CD4-positive, alpha-beta T cell treated with Interferon alpha-2 for 1 hour (primary cell): ENCODE measurements at places on chromosomes 7 and 10.

DNA sequence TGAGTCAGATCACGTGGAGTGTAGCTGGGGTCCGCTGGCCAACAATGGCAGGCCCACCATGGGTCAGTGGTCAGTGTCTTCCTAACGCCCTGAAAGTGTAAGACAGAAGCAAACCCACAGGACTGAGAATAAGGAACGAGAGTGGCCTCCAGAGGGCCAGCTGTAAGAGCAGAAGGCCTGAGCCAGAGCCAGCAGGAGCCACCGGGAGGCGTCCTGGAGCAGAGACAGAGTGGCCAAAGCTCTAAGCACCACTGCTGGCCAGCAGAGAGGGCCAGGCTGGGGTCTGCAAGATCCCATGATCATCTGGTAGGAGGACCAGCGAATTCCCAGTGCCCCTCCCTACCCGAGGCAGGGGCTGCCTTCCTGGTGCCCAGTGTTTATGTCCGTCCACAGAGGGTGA, 9.2 kb downstream of the CCDC201 start:
- no peak for DNase-seq

DNA sequence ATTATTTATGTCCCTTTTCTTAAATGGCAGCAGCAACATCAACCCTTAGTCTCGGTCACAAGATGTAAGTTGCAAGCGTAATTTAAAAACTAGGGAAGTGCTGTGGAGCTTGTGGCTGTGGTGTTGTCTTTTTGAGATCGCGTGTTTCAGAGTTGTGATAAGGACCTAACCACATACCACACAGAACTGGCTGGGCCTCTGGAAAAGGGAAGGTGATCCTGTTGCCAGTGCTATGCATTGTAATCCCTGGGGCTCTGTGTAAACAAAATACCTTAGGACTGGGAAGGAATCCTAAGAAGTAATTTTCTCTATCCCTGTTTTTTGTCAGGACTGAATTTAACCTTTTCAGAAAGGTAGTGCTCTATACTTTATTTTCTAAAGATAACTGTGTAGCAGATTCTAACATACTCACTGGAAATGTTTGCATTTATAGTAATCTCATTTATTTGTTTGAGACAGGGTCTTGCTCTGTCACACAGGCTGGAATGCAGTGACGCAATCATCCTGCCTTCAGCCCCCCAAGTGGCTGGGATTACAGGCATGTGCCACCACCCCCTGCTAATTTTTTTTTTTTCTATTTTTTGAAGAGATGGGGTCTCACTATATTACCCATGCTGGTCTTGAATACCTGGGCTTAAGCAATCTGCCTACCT, 60.4 kb downstream of the INPP5F start:
- no peak for DNase-seq

- DNase-seq = no peak
Measured at GRCh38 chr10:15725603-15726002, 5.9 kb upstream of the ITGA8 start.

- DNase-seq = no peak
Measured at GRCh38 chr10:70271996-70272924, 11.5 kb downstream of the NPFFR1 start.

GRCh38 chr10:88992921-88993524, 2.4 kb downstream of the FAS start:
- DNase-seq = no peak

- no peak for DNase-seq
Measured at GRCh38 chr10:18397906-18398305, 253.5 kb downstream of the NSUN6 start.
